ENCODE measurements at places on chromosomes 5 and 9. TPM values are rescaled to one million over a fixed set of nuclear protein-coding genes. Genes with fewer than 3 reads are reported as not detected.

DNA sequence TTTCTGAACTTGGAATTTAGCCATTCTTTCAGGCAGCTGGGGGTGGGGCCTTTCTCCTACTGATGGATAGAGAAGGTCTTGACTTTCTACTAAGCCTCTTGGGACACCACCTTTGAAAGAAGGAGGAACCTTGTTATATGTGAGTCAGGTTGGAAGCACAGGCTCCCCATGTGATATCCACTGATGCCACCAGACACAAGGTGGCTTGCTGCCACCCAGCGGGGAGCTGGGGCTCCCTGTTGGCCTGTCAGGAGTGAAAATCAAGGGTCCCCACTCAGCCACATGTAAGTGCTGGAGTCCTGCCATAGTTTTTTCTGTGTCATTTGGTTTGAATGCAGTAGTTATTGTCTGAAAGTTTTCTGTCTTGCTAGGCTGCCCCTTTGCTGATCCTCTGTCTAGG is 252.4 kb upstream of the NFIL3 start:
- DNase-seq, result no peak

DNA sequence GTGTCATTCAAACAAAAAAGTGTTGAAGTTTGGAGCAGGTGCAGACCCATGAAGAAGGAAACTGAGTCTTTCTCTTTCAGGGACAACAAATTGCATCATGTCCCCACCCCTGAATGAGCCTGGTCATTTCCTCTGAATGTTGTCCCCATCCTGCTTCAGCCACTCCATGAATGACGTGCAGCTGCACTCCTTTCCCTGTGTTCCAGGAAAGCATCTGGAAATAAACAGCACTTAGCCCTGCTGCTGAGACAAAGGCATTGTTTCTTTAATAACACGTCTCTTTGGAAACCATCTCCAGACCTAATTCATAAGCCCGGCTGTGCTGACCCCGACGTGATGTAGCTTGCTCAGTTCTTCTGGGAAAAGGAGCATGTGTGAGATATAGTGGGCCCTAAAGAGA is 682.3 kb downstream of the BRINP1 start:
- no peak for DNase-seq

GRCh38 chr9:91923145-91923544 is 26.9 kb downstream of the ROR2 start:
- no peak for DNase-seq

GRCh38 chr5:11564706-11565105 is 339.5 kb downstream of the CTNND2 start:
- no peak for DNase-seq

DNA sequence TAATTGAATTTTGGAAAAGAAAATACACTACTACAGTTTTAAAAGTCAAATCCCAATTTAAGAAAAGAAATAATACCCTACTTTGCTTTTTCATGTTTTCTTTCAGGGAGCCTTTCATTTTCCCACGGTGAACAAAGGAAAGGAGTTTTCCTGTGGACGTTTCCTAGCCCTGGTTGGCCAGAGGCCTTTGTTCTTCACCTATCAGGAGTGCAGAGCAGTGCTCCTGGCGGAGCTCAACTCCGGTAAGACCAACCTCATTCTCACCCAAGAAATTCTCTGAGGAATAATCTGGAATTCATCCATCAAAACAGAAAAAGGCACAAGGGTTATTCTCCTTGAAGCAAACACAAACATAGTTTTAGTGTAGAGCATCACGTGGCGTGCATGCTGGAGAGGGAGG is 248.9 kb downstream of the ADGRV1 start:
- no peak for DNase-seq

DNA sequence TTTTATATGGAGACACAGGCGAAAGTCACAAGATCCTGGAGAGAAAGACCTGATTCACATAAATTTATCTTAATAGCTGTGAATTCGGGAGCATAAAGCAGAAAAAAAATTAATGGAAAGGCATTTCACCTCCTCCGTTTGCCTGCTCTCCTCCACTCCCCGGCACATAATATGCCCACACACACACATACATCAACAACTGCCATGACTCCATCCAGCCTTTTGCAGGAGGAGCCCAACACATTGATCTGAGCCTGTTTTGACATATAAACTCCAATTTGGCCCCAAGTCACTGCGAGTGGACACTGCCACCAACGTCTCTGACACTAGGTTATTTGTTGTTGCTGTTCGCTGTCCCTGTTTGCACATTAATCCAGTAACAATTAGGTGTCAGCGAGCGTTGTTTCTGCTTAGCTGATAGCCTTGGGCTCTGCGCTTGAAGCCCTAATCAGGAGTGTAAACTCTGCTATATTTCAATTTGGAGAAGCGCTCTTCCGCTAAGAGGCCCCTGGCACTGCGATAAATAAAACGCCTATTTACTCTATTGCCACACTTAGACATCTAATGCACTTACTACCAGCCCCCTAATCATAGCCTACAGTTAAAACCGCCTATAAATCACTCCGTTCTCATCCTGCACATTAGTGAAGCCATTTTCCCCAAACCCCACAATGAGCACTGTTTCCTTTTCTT is 195.8 kb upstream of the TBCA start:
- no peak for DNase-seq

GRCh38 chr5:56056875-56057274 is 62.1 kb upstream of the IL6ST start:
- no peak for DNase-seq

- no peak for DNase-seq
Observed at GRCh38 chr5:53397141-53397757, 83.2 kb upstream of the FST start.

DNA sequence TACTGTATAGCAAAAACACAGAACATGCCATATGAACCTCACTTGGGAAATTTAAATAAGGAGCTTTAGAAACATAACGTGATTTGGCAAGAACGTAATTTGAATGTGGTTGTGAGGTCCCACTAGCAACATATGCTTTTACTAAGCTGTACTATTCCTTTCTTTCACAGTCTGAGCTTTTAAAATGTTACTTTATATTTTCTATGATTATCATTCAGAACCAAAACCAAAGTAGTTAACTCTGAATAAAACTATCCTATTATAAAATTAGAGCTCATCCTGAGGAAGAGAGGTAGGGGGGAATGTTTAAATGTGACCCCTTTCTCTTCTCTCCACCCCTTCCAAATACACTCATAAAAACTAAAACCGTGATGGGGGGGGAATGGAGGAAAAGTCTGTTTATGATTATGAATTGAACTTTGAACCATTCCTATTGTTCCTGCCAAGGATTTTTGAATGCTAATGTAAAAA is 435.7 kb downstream of the NFIB start:
- DNase-seq, result no peak

GRCh38 chr5:107937651-107938355 is 267.1 kb upstream of the EFNA5 start:
- DNase-seq, result no peak

DNA sequence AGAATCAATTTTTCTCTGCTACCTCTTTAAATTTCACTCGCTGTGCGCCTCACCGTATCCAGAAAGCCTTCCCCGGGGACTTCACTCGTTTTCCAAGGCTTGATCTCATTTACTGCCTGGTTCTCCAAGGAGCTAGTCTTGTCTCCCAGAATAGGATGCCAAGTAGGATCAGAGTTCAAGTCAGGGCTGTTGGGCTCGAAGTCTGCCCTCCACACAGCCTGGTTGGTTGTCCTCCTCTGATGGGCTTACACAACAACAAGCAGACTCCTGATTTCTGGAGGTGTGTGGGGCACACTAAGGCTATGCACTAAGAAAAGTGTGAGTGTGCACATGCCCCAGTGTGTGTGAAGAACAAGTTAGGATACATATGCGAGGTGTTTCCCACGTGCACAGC is 14.0 kb upstream of the TNIP1 start:
- DNase-seq, result no peak

DNA sequence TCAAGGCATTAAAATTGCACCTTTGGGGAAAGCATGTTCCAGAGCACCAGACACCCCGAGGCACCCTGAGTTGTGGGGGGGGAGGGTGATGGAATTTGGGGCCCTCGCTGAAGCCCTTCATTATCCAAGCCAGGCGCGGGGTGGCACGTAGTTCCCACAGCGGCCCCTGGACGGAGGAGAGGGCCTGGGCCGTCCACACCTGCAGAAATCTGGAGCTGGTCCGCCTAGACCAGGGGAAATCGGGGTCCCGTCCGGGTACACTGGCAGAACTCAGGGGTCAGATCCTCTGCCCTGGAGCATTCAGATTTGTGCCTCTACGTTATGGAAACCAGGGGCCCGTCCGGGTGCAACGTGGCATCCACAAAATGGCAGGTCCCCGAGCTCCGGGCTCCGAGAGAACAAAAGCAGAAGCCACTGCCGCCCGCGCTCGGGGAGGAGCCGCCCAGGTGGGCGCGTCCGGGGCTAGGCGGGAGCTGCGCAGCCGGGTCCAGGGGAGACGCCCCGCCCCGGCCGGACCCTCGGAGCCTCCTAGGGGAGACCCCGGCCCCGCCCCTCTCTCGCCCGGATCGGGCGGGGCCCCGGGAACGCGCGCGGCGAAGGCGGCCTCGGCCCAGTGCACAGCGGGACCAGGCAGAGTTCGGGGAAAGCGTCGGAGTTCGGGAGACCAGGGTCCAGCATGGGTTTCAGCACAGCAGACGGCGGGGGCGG is at the start of gene PLEKHG4B:
Gene PLEKHG4B (plus strand): TSS at position 613 of the 708 bp plus-strand sequence. CDS start 64 bp downstream, at position 677.
- DNase-seq, result no peak

DNA sequence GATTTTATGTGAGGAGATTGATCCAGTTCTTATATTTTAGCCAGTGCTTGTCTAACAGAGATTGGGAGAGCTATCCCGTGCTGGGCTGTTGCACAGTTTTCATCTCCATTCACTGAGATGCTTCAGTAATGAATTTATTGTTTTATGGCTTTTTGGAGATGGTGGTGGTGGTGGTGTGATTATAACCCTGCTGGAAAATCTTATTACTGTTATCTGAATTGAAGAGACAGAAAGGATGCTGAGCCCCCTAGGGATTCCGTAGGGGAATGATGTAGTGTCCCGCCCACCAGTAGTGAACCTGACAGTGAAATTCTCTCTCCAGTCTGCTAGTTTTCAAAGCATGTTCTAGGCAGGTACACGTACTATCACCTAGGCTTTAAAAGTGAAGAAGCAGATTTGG is 1.9 kb downstream of the RAI14 start:
- DNase-seq, result no peak

- DNase-seq, result no peak
Observed at GRCh38 chr5:127260686-127261085, 29.9 kb upstream of the MEGF10 start.

GRCh38 chr9:129702589-129703520 is 37.4 kb downstream of the PRRX2 start:
- no peak for DNase-seq

GRCh38 chr9:87236546-87236945 is 261.1 kb upstream of the DAPK1 start:
- DNase-seq, result no peak

- no peak for DNase-seq
Observed at GRCh38 chr5:95921501-95921900, 40.1 kb downstream of the ELL2 start.

- no peak for DNase-seq
Observed at GRCh38 chr5:51664491-51665250, 281.4 kb downstream of the ISL1 start.

DNA sequence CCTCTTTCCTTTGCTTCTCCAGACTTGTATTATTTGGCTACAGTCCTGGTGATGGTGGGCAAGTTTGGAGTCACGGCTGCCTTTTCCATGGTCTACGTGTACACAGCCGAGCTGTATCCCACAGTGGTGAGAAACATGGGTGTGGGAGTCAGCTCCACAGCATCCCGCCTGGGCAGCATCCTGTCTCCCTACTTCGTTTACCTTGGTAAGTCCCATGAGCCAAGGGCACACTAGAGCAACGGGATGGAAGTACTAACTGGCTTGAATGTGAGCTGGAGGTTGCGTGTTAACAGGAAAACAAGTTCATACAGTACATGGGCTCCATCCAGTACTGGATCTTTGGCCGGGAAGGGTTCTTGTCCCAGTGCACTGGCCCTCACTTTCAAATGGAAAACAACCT is 22.9 kb downstream of the SLC22A5 start:
- no peak for DNase-seq

DNA sequence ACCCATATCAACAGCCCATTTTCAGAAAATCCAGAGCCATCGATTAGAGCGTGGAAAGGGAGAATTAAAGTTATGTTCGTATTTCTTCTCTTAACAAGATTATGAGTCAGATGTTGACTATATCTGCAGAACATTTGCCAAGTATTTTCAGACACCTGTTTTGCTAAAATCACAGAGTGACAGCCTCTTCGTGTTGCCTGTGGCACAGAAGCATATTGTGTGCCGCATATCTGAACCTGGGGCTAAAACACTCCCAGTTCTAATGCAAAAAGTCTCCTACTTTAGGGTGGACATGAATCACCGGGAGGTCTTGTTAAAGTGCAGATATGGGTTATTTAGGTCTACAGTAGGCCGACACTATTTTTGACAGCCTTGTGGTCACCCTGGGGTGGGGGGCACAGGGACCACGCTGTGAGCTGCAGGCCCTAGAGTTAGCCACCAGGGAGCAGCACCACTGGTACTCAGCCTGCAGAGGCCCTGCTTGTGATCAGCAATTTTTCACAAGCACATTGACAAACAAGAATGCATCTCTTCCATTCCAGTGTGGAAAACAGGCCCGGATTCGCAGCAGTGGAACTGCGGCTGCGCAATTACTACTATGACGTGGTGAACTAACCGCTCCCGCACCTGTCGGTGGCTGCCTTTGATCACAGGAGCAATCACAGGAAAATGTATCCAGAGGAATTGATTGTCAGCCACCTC is 93.5 kb downstream of the SYK start:
- no peak for DNase-seq

DNA sequence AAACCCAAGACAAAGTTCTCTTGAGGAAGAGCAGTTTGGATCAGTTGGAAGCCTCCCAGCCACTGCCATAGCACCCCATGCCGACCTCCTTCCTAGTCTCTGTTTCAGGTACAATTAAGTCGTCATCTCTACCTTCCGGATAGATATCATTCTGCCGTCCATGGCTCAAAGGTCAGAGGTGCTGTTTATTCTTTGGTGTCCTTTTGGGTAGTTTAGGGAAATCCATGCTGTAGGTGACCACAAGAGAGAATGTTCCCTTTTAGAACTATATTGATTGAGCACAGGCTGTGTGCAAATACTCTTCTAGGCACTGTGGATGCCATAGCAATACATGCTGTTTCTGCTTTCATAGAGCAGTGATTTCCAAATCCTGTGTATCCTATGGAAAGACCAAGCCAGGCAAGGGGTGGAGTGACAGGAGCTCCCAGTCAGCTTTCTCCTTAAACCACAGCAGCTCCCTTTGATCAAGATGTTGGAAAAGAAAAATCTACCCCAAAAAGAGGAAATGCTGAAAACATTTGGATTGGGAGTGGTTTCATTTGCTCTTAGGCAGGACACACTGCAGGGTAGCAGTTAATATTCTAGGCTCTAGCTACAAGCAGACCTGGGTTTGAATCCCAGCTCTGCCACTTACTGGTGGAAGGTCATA is 127.9 kb downstream of the PALM2AKAP2 start:
- no peak for DNase-seq

Gene TMEM252
- total RNA-seq, result not detected

Gene CFAP77
- 2.0 TPM for total RNA-seq

Gene SLC6A19
- total RNA-seq, result not detected

Gene PCDHGC4
- total RNA-seq, result 3.0 TPM

Gene SLCO4C1
- total RNA-seq, result 0.08 TPM

Gene LVRN
- 0.65 TPM for total RNA-seq

Gene SLC6A18
- not detected for total RNA-seq

Gene AK8
- total RNA-seq, result 0.22 TPM

Gene CACFD1
- total RNA-seq, result 12.9 TPM

Gene LCNL1
- total RNA-seq, result 9.7 TPM

Gene CTNND2
- 1.7 TPM for total RNA-seq
